Thymus (tissue), 14 donors: ENCODE measurements at places on chromosomes 7 and 10. TPM values are rescaled to one million over a fixed set of nuclear protein-coding genes. Genes with fewer than 3 reads are reported as not detected.

DNA sequence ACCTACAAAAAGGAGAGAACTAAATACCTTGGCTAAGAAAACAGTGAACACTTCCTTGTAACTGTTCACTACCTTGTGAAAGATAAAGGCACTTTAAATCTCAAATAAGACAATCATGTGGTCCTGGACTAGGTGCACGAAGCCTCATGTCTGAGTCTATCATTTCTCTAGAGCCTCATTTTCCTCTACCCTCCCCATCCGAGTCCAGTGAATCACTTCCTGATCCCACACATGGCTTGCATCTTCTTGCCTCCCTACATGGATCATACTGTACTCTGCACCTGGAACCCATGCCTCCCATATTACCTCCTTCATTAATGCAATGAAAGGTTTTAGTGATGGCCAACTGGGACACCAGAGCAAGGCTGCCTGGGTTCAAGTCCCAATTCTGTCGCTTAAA, 34.5 kb downstream of the SNX10 start:
- no peaks in the 10 kb centered on the region for H3K27me3 ChIP-seq
- DNase-seq, result no peak
- no peak overlapping the region for H3K27ac ChIP-seq
- H3K36me3 ChIP-seq, result no peaks in the 10 kb centered on the region
- no peak overlapping the region for H3K4me3 ChIP-seq

DNA sequence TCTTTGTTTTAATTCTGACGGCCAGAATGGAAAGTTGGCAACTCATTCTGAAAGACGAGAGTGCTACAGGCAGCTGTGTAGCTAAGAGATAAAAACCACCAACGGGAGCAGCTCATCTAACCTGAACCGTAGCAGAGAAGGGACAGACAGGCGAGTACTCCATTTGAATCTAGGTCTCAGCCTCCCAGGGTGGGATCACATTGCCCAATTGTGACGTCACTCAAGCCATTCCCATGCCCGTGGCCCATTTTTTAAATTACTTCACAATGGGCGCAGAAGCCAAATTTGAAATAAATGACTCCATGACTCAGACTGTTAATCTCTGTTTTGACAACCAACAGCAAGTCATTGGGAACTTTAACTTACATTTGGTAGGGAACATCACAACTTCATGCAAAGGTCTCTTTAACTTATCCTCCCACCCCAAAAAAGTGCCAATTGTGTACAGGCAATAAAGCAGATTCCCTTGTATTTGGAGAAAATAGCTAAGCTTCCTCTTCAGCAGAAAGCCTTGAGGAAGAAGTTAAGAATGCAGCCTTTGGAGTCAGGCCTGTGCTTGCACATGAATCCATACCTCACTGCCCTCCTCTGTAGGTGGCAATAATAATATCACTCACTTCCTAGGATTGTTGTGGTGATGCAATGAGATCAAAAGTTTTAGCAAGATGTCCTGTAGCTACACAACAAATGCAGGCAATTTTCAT, 93.2 kb upstream of the KIF5B start:
- no peaks in the 10 kb centered on the region for H3K27me3 ChIP-seq
- no peaks in the 10 kb centered on the region for H3K36me3 ChIP-seq
- no peak for DNase-seq
- H3K27ac ChIP-seq, result peak overlapping the region; percentile 0
- H3K4me3 ChIP-seq, result no peak overlapping the region
- H3K4me1 ChIP-seq, result peaks cover 7% of the 10 kb centered on the region

DNA sequence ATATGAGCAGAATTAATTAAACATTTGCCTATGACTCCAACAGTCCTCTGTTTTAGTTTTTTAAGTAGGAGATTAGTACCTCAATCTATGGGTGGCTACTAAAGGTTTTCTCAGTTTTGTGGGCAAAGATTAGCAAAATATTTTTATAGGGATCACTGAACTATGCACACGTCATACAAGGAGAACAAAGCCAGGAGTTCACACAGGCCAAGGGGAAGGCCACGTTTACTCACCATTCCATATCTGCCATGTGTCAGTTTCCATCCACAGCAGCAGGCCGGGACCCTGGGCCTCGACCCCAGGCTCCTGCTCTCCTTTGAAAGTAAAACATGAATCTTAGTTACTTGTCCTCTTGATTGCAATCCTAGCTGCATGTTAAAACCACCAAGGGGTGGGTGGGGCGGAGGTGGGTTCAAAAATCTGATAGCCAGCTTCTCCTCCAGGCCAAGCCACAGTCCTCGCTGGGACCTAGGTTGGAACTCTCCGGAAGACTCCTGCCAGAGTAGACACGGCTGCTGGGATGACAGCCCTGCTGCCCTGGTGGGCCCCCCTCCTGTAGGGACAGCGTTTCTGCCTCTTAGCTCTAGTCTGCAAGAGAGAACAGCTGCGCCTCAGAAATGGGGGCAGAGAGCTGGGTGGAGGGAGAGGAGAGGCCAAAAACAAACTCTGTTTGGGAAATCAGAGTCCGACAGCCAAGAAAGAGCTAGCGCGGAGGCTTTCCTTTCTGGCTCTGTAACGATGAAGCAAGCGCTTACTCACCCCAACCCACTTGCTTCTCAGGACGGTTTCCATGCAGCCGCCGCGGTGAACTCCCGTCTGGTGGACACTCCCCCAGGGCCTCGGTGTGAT, 35.6 kb downstream of the PITRM1 start:
- H3K27ac ChIP-seq, result peak overlapping the region; percentile 26
- peaks cover 96% of the 10 kb centered on the region for H3K36me3 ChIP-seq
- H3K4me1 ChIP-seq, result peaks cover 2% of the 10 kb centered on the region
- H3K4me3 ChIP-seq, result no peak overlapping the region
- DNase-seq, result no peak

DNA sequence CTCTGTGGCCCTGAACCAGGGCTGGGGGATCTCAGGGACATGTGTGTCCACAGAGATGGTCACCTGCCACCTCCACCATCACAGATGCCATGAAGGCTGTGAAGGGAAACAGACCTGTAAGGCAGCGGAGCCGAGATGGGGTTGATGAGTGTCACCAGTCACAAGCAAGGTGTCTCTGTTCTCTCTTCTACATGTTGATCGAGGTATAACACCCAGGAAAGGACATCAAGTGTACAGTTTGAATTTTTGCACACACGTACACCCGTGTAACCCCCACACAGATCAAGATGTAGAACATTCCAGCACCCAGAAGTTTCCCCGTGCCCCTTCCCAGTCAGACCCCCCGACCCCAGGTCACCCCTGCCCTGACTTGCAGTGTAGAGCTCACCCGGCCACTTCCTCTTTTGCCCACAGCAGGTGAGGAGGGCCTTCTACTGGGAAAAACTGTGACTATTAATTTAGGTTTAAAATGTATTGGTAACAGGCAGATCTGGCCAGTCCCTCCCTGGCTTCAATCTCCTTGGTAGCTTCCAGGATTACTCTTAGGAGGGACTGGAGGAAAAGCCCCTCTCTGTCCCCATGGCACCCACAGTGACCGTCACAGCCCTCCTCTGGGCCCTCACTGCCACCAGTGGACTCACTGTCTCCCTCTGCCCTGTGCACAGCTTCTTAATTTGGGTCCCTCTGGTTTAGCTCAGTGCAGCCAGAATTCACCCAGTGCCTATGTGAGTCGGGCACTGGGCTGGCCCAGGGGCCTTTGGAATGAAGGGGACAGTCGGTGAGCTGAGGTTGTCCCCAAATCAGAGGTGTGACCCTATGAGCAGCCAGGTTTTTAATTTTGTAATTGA, 108.2 kb downstream of the LHPP start:
- H3K27ac ChIP-seq, result no peak overlapping the region
- H3K36me3 ChIP-seq, result no peaks in the 10 kb centered on the region
- no peak for DNase-seq
- no peaks in the 10 kb centered on the region for H3K4me1 ChIP-seq
- H3K4me3 ChIP-seq, result no peak overlapping the region
- no peaks in the 10 kb centered on the region for H3K27me3 ChIP-seq

DNA sequence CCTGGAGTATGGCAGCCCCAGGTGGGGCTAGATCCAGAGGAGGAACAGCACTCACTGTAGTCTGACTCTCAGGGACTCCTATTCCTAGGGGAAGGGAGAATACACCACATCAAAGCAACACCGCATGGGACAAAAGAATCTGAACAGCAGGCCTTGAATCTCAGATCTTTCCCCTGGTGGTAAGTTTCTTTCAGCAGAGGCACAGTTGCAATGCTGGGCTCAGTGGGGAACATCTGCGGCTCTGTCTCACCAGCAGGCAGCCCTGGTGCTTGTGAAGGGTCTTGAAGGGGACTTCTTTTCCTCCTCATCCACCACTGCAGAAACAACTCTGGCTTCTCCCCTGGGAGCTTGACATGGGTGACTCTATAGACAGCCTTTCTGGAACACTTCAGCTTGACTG, 111.2 kb upstream of the ARHGAP21 start:
- H3K4me1 ChIP-seq, result no peaks in the 10 kb centered on the region
- no peak for DNase-seq
- H3K27me3 ChIP-seq, result no peaks in the 10 kb centered on the region

DNA sequence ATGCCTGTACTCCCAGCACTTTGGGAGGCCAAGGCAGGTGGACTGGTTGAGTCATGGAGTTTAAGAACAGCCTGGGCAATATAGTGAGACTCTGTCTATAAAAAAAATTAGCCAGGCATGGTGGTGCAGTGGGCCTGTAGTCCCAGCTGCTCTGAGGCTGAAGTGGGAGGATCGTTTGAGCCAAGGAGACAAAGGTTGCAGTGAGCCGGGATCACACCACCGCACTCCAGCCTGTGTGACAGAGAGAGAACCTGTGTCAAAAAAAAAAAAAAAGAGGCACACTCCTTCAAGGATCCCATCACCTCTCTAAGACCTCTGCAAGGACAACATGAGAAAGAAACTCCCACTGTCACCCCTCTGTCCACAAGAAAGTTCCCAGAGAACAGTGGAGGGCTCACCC, 4.4 kb downstream of the NAT16 start:
- peaks cover 31% of the 10 kb centered on the region for H3K4me1 ChIP-seq
- H3K36me3 ChIP-seq, result no peaks in the 10 kb centered on the region
- no peak for DNase-seq
- peaks cover 76% of the 10 kb centered on the region for H3K27me3 ChIP-seq

DNA sequence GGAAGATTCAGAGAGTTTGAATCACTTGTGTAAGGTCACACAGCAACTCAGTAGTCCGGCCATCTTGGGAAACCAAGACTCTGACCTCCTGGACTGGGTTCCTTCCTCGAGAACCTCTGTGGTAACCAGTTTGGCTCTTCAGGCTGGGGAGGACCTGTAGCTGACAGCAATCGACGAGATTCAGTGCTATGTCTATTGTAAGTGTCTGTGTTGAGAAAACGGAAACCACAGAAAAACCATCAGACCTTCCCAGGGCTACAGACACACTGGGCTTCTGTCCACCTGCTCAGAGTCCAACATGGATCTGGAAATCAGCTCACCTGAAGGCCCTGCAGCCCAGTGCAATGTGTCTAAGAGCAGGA, 403.7 kb downstream of the RPS24 start:
- H3K27ac ChIP-seq, result no peak overlapping the region
- H3K4me1 ChIP-seq, result no peaks in the 10 kb centered on the region
- no peaks in the 10 kb centered on the region for H3K36me3 ChIP-seq
- no peak overlapping the region for H3K4me3 ChIP-seq

GRCh38 chr10:129057856-129058663, 409.0 kb upstream of the MGMT start:
- no peak overlapping the region for H3K4me3 ChIP-seq
- H3K36me3 ChIP-seq, result no peaks in the 10 kb centered on the region
- H3K4me1 ChIP-seq, result peaks cover 15% of the 10 kb centered on the region
- H3K27ac ChIP-seq, result no peak overlapping the region
- H3K27me3 ChIP-seq, result peaks cover 36% of the 10 kb centered on the region

DNA sequence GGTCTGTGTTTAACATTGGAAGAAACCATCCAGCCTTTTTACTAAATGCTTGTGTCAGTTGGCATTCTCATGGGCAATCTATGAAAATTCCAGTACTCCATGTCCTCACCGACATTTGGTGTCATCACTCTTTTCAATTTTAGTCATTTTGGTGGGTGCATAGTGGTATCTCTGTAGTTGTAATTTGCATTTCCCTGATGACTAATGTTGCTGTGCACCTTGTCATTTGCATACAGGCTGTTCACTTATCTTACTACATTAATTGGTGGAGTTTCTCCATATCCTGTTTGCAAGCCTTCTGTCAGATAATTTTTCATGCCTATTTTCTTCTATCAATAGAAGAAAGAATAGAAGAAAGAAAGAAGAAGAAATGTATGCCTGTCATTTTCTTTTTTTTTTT, 73.7 kb downstream of the PLPP4 start:
- H3K4me1 ChIP-seq, result no peaks in the 10 kb centered on the region
- no peaks in the 10 kb centered on the region for H3K36me3 ChIP-seq
- DNase-seq, result no peak
- no peaks in the 10 kb centered on the region for H3K27me3 ChIP-seq
- no peak overlapping the region for H3K27ac ChIP-seq

PDE6C gene
- not detected for total RNA-seq

MEOX2 gene
- total RNA-seq, result 4.4 TPM

LEP gene
- total RNA-seq, result 0.05 TPM

GSTO2 gene
- 5.6 TPM for total RNA-seq

TAS2R60 gene
- total RNA-seq, result 0.24 TPM
